ENCODE measurements at places on chromosomes 16 and 17. TPM values are rescaled to one million over a fixed set of nuclear protein-coding genes. Genes with fewer than 3 reads are reported as not detected.

GRCh38 chr17:20073055-20073979, 64.2 kb downstream of the SPECC1 start:
- no peak for DNase-seq

DNA sequence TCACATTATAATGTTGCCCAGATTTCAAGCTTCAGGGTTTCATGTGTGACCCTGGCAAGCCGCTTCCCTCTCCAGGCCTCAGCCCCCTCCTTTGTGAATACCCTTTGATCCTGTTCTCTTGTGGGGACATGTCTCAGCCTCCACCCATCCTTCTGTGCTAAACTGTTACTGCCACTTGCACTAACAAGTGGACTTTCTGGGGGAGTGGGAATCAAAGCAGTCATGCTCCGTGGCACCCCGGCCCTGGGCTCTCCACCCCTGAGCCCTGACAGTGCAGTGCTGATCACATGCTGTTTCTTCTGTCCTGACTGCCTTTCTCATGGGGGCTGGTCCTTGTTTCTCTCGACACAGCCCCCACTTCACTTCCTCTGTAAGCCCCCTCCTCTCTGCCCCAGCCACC, 9.7 kb upstream of the DCAF7 start:
- no peak for DNase-seq

DNA sequence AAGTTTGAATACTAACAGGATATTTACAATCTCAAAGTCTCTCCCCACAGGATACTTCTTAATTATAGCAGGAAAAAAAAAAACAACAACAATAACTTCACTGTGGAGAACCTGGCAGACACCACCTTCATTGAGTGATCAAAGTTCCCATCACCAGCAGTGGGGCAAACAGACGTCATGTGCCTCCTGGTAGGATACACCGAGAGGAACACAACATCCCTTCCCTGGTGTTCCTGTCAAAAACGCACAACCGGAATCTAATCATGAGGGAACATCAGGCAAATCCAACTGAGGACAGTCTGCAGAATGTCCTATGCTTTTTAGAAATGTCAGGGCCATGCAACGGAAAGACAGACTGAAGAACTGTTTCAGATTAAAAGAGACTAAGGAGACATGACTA, 80.0 kb downstream of the ZFHX3 start:
- no peak for DNase-seq

DNA sequence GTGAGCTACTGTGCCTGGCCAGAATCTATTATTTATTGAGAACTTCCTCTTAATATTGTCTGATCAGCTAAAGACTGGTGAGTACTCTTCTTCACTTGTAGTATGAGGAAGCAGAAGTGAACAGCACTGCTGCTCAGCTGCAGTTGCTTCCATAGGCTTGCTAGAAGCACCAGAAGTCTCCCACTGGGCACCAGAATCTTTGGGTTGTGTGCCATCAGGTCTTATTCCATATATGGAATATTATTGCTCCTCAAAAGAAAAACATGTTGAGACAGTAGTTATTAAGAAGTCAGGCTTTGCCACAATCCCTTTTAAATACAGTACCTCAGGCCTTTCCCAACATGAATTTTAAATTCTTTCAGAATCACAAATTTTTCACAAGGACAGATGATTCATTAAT, 17.2 kb downstream of the SNTB2 start:
- DNase-seq: no peak

DNA sequence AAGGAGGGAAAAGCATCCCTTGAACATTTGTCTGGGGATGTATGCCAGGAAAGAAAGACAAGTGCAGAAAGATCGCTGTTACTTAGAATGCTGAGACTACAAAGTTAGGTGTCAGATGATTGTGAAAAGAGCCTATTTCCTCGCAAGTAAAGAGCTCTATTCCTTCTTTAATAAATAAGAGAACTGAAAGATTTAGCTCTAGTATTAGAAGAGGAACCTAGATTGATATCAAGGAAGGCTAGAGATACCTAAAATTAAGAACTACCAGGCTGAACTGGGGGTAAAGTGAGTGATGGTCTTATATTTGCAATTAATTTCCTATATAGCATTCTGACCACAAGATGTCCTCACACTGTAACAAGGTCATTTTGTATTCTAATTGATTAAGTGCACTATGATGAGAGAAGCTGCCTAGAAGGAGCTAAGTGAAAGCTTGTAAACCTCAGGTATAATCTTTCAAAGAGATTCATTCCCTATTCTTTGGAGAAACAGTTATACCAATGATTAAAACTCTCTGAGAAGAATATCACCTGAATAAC, 62.3 kb downstream of the SSH2 start:
- no peak for DNase-seq

DNA sequence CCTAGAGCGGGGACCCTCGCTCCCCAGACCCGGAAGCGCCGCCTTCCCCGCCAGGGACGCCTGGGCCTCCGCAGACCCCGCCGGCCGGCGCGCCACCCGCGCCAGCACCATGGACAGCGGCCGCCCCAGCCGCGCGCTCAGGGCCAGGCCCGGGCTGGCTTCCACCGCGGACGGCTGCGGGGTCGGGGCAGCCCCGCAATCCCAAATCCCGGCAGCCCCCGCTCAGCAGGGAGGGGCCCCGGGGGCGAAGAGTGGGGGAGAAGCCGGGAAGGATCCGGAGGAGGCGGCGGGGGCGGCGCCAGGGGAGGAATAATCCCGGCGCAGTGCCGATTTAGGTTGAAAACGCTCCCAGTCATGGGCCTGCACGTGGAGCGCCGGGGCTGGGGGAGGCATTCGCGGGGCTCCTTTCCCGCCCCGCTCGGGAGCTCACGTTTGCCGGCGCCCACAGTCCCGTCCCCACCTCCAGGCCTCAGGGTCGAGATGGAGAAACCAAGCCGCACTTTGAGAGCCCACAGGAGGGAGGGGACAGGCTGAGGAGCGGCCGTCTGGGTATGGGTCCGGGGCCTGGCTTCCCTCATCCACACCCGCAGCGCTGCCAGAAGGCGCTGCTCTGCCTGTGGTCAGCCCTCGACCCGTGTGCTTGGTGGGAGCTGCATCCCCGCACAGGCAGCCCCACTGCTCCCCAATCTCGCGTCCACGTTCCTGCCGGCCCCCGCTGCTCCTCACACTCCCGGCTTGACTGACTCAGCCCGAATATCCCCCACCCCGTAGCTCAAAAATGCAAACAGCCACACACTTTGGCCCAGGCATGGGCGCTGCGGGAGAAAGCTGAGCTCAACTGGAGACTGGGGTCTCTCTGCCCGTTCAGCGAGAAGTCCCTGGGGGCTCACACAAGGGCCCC, 4.7 kb downstream of the FBXL16 start:
- no peak for DNase-seq

GRCh38 chr17:48483471-48484131, 47.2 kb downstream of the HOXB1 start:
- no peak for DNase-seq

DNA sequence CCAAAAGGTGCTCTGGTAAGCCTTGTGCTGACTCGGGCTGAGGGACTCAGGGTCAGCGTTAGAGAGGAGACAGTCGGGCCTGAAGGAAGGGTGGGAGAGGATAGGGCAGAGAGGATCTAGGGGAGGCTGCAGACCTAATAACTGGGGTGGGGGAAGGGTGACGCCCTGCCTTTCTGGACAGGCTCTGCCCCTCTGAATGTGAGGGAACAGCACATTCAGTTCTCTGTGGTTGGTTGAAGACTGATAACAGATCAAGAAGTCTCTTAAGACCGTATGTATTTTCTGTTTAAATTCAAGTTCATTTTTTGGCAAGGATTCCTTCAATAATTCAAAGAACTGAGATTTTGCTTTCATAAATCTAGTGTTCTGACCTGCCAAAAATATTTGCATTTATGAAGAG, 56.2 kb upstream of the TEKT3 start:
- DNase-seq: no peak

DNA sequence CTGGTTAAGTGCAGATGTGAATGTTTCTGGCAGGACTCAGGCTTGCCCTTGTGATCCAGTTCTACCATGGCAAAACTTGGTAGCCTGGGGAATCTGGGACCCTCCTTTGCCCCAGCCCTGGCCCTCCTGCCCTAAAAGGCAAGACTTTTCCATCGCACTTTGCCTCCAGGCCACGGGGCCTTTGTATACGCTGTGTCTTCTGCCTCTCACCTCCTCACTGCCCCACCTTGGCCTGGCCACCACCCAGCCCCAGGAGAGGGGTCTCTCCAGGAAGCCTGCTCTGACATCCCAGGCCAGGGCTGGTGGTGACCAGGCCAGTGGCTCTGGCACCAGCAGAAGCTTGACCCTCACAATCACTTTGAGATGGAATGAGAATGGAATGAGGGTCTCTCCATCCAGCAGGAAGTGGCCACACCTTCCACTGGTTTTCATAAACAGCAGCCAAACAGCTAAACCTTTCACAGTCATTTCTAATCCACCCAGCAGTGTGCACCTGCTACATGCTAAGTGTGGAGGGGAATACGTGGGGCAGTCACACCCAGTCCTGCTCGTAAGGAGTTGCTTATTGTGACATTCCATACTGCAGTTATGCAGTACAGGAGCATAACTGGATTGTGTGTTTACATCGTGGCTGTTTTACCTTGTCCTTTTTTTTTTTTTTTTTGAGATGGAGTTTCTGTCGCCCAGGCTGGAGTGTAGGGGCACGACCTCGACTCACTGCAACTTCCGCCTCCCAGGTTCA, 1.6 kb upstream of the MRPL38 start:
- no peak for DNase-seq

DNA sequence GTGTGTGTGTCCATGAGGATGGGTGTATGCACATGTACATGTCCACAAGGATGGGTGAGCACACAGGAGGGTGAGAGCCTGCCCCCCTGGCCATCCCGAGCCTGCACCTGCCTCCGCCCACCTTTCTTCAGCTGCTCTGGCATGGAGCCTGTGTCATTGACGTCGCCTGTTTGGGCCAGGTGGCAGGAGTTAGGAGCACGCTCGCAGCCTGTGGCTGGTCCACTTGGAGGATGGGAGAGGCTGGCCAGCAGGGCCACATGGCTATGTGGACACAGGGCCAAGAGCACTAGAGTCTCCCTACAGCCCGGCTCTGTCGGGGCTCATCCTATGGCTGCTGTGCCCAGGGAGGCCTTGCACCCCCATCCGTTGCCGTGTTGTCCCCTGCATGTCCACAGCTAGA, 21.4 kb downstream of the BAHCC1 start:
- DNase-seq: no peak

DNA sequence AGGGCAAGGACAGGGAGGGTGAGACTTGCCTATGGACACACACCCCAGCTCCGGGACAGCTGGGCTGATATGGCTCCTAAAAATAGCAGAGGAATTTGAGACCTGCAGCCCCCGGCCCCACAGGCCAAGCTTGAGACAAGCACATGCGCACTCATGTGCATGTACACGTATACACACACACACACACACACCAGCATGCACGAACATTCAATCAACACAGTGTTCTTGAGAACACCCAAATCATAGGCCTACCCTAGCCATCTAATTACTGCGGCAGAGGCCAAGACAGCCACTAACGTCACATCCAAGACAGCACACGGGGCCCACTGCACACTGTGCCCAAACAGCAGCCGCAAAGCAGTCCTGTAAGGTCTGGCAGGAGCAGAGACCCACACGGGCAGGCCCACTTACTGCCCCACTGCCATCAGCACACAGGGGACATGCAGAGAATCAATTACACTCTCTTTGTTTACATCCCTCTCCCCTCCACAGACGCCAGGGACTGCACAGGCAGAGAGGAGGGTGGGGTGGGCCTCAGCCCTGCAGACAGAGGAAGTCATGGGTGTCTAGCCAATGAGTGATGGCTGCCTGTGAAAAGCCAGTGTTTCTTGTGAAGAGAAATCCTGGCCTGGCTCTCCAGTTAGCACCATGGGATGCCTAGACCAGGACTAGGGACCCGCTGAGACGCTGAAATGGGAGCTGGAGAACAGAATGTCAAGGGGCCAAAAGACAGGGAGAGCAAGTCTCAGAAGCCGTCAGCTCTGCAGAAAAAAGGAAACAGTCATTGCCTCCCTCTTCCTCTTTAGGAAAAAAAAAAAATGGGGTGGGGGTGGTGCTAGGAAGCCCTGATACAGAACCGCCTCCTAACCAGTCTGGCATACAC, 39.3 kb downstream of the MYO18A start:
- DNase-seq: no peak

- no peak for DNase-seq
Measured at GRCh38 chr17:19830061-19830460, 37.7 kb downstream of the ULK2 start.

DNA sequence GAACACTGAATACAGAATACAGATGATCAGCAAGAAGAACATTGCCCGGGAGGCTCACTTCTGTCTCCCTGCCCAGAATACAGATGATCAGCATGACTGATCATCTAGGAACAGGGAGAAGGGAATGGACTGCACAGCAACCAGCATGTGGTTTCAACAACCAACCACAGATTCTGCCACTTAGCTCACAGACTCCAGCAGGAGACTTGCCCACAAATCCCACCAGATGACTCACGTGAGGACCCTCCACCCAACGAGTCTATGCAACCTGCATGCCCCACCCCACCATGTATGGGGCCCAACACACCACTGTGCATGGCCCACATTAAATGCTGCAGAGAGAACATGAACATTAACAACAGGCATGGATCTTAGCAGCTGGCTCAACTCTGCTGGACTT, 36.1 kb upstream of the ALOX12 start:
- no peak for DNase-seq

NEUROD2 gene
- total RNA-seq: not detected

TPPP3 gene
- total RNA-seq: 0.95 TPM

KIF19 gene
- total RNA-seq: not detected

SNF8 gene
- total RNA-seq: 371 TPM

SMPD3 gene
- 0.77 TPM for total RNA-seq

PIRT gene
- total RNA-seq: not detected

CHAD gene
- not detected for total RNA-seq

OR3A2 gene
- not detected for total RNA-seq

HEXIM2 gene
- 4.5 TPM for total RNA-seq
